ENCODE measurements at places on chromosomes 7 and 10.

DNA sequence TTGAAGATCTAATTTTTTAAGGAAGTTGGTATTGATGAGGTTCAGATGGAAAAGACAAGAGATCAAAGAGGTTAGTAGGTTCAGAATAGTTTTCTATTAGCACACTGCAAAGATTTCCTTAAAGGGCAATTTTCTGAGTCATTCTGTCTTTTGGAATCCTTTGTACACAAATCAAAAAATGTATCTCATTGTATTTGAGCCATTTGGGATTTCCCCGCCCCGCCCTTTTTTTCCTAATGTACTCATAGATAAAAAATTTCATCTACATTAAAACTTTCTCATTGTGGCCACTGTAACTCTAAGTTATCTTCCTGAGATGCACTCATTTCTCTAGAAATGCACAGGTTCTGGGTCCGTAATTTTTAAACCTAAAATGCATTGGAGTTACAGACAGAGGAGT is 12.1 kb downstream of the GIMAP6 start:
- no peak for DNase-seq

GRCh38 chr10:132117636-132118190 is 52.0 kb downstream of the JAKMIP3 start:
- DNase-seq: no peak

GRCh38 chr7:51606601-51607154 is 290.1 kb upstream of the COBL start:
- DNase-seq: peak; percentile 20

GRCh38 chr10:21329995-21330627 is 195.4 kb downstream of the SKIDA1 start:
- no peak for DNase-seq

Data from NCI-H1092 treated with DMSO at 0.1 percent for 48 hours (cell line).